ENCODE measurements at places on chromosomes 7 and 10.

DNA sequence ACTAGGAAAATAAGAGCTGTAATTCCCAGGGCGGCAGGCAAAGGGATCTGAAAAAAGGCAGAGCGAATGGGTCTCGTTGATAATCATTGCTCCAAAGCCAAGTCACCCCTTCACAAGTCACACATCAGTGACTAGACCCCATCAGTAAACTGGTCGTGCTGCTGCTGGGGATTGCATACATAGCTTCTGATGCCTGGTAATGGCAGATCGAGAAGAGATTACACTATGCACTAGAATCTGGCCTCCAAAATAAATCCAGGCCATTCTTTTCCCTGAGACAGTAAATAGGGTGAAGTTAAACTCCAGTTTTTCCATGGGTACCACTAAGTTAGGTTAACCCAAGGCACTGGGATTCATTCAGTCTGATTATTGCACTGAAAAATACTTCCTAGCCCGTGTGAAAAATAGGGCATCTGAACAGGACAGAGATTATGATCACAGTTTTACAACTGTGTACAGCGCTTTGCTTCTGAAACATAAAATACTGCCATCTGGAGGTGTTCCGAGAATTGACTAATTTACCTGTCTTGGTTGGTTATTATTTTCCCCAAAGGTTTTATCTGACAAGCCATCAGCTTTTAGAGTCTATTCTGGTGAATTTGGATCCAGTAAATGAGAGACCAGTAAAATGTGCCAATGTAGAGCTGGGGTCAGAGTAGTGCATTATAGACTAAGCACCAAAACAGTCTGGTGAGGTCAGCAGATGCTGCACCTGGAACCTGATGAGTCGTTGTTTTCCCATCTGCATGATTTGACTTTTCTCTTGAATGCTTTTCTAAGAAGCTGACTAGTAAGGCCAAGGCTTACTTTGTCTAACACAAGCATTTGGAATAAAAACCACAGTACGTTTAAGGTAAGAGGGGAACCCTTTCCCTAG, 82.9 kb upstream of the AFAP1L2 start:
- no peak for DNase-seq

- DNase-seq, result no peak
Observed at GRCh38 chr7:70242826-70243225, 644.6 kb downstream of the AUTS2 start.

GRCh38 chr10:69567920-69568319, 5.3 kb downstream of the NEUROG3 start:
- no peak for DNase-seq

DNA sequence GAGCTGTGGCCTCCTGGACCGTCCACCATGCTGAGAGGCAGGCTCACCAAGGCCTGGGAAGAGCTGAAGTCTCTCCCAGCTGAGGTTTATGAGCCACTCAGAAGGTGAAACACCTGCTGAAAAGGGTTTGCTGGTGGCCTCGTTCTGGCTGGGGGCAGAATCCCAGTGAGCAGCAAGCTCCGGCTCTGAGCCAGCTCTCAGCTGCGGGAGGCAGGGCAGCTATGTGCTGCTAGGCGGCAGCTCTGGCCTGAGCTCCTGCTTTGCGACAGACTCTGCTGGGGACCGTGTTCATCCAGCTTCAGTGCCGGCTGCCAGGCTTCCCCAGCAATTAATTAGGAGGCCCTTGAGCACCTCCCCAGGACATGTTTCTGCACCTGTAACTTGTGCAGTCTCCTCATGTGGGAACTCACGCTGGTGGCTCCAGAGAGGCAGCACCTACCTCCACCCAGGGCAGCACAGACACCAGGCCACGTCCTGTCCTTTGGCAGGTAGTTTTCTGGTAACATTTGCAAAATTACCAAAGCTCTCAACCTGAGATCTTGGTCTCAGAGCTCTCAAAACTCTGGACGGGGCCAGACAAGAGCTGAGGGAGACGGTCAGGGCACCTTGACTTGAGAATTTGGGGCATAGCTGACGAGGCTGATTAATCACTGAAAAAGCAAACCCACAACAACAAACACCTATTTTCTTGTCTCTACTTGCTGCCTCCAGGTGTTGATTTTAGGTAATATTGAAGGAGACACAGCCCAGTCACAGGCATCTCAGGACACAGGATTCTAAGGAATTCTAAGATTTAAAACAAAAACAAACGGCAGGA, 185.0 kb downstream of the TCERG1L start:
- no peak for DNase-seq

DNA sequence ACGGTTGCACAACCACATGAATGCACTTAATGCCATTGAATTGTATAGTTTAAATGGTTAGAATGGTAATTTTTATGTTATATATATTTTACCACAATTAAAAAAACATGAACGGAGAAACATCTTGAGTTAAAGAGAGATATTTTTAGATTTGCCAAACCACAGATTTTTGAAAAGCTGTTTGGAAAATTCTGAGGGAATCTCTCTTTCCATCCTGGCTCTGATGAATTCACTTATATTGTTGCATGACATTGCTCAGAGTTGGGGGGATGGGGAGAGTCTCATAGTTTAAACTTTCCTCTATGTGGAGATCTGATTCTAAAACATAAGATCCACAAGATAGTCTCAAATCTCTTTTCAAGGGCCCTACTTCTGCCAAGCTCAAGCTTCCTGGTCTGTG, 275.0 kb upstream of the NPVF start:
- DNase-seq, result no peak

DNA sequence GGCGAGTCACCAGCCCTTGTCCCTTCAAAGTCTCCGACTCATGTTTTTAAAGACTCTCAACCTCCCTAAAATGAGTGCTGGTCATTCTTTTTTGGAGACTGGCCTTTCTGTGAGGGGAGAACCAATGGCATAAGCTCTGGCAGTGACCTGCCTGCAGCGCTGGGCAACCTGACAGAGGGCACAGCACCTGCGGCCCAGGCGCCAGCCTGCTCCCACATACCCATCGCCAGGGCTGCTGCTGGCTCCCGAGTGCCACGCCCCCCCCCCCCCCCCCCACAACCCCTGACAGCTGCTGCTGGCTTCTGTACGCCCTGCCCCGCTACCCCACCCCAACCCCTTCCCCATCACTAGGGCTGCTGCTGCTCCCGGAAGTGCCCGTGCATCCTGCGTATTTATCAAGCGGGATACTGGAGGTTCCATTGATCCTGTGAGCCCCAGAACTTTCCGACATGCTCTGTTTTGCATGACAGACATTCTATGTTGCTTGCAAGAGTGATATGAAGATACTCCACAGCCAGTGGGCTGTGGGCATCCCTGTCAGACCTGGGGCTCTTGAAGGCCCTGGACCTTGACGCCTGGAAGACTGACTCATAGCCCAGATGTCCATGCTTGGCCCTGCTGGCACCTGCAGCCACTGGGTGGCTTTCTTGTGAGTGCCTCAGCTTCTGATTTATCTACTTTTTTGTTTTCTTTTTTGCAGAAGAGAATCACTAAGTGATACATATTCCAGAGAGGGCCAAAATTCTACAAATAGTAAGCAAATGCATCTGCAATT, 243.9 kb downstream of the ZMYND11 start:
- DNase-seq, result peak; percentile 56

All from ascending aorta (tissue), 2 donors.